ENCODE measurements at places on chromosomes 11 and 22.

DNA sequence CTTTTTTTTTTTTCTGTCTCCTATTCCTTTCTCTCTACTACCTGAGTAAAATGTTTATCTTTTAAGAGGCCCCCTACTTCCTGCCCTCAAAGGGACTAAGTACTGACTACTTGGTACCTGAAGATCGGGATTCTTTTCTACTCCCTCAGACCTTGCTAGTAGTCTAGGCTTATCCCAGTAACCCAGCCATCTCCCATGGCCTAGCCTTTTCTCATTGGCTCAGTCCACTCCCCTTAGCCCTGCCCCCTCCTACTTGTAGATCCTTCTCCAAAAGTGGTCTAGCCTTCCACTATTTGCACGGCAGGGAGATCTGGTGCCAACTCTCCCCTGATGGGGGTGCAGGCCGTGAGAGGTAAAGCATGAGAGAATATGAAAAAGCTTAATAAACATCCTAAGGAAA, 133.7 kb downstream of the RCN1 start:
- no peak for DNase-seq

GRCh38 chr11:35541621-35542375, 16.4 kb upstream of the PAMR1 start:
- no peak for DNase-seq

DNA sequence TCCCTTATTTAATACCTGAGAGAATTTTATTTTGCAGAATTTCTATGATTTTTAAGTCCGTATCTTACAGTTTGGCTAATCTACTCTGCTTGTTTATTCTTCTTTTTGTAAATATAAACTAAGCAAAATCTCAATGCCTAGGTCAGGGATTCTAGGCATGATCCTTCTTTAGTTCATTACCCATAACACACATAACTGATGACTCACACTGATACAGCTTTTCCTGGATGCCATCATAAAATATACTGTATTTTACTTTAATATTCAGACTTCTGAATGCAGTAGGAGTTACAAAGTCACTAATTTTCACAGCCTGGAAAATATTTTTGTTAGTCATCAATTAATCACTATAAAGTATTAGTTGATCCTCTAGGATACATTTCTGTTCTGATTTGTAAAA, 898.2 kb upstream of the RAG2 start:
- DNase-seq: no peak

DNA sequence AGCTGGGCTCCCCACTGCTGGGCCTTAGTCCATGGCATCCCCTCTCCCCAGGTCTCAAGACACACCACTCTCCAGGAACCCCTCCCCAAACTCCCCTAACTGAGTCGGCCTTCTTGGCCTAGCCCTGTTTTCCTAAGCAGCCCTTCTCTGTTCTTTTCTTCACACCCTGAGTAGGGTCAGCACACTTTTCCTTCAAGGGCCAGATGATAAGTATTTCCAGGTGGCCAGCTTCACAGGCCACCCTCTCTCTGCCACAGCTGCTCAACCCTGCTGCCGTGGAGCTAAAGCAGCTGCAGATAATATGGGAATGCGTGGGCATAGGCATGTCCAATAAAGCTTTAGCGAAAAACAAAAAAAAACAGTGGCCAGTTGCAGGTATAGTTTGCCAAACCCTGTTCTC, 24.1 kb downstream of the DGCR2 start:
- DNase-seq: no peak

GRCh38 chr11:24588081-24588480, 91.2 kb downstream of the LUZP2 start:
- DNase-seq: no peak

DNA sequence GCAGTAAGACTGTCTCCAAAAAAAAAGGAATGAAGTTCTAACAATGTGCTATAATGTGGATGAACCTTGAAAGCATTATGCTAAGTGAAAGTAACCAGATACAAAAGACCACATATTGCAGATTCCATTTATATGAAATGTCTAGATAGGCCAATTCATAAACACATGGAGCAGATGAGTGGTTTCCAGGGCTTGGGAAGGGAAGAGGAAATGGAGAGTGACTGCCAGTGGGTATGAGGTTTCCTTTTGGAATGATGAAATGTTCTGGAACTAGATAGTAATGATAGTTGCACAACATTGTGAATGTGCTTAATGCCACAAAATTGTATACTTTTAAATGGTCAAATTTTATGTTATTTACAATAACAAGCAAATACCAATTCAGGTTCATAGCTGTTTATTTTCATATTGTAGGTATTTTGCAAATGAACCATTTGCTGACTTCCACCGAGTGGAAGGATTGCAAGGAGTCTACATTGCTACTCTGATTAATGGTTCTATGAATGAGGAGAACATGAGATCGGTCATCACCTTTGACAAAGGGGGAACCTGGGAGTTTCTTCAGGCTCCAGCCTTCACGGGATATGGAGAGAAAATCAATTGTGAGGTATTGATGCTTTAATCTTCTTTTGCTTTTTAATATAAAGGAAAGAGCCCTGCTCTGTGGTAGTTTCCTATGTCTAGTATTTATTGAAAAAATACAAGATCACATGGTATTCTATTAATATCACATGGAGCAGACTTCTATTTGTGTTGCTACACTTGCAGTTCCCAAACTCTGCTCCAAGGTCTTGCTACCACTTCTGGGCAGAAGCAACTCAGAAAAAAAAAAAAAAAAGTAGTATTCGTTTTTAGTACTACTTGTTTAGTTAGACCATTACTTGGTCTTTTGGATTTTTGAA, 67.7 kb upstream of the SORL1-AS1 start:
- DNase-seq: no peak

- no peak for DNase-seq
Measured at GRCh38 chr11:76831686-76832310, 28.9 kb upstream of the ACER3 start.

GRCh38 chr11:122046846-122047245, 69.2 kb downstream of the BLID start:
- no peak for DNase-seq

GRCh38 chr11:119794756-119795155, 65.8 kb upstream of the NECTIN1 start:
- no peak for DNase-seq

- DNase-seq: no peak
Measured at GRCh38 chr22:37546437-37547250, 13.6 kb upstream of the CDC42EP1 start.

- no peak for DNase-seq
Measured at GRCh38 chr11:46896719-46897406, 21.5 kb downstream of the LRP4 start.

GRCh38 chr11:118530683-118531596, at the start of gene TMEM25:
TMEM25 (plus strand) TSS chr11:118531192; CDS start chr11:118531802, 610 bp downstream.
- peak; percentile 68 for DNase-seq

DNA sequence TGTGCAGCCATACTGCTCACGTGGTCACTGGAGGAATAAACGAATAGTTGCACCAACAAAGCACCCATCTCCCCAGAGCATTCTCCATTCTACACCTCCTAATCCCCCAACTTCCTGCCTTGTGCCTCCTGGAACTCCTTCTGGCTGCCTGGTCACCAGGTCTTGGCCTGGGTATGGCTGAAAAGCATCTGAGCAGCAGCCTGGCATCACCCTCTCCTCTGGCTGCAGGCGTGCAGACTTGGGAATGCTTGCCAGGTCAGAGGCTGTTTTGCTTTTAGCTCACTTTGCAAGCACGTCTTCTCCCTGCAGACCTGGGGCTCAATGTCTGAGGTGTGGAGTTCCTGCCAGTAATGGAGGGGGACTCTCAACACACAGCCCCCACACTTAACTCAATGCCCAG, 33.3 kb upstream of the KCNJ11 start:
- DNase-seq: no peak

GRCh38 chr11:78449866-78450265, 32.2 kb upstream of the GAB2 start:
- no peak for DNase-seq

GRCh38 chr11:464316-464715, 14.2 kb downstream of the PTDSS2 start:
- no peak for DNase-seq

GRCh38 chr11:93482556-93482955, 60.6 kb downstream of the SMCO4 start:
- no peak for DNase-seq

DNA sequence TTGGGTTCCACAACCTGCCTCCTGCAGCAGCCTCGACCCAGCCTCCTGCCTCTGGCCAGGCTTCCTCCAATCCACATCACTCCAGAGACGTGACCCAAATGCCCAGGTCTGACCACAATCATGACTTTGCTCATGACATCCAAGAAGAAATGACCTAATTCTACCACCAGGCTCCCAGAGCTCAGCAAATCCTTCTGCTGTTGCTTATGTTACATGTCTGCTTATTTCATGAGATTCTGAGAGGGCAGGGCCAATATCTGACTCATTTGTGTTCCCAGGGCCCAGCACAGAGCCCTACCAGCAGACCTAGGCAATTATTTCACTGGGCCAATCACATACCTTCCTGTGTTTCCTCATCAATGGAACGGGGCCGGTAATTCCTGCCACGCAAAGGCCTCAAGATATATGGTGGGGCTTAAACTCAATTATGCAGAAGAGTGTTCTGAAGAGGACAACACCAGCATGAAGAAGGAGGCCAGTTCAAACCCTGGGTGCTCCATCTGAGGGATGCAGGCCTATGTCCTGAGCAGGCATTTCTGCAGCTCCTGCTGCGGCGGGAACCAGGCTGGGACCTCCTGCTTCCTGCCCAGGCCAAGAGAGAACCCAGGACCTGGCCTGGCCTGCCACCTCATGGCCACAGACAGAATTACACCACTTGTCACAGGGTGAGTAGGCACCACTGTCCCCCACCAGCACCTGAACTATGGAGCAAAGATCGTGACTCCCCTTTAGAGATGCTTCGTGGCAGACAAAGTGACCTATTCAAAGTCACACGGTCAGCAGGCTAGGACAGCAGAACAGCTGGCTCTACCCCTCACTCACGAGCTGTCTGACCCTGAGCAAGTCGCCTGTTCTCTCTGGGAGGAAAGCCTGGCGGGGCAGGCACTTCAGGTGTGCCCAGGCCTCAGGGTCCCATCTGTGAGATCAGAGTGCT, 5.9 kb downstream of the CENPM start:
- peak; percentile 85 for DNase-seq

DNA sequence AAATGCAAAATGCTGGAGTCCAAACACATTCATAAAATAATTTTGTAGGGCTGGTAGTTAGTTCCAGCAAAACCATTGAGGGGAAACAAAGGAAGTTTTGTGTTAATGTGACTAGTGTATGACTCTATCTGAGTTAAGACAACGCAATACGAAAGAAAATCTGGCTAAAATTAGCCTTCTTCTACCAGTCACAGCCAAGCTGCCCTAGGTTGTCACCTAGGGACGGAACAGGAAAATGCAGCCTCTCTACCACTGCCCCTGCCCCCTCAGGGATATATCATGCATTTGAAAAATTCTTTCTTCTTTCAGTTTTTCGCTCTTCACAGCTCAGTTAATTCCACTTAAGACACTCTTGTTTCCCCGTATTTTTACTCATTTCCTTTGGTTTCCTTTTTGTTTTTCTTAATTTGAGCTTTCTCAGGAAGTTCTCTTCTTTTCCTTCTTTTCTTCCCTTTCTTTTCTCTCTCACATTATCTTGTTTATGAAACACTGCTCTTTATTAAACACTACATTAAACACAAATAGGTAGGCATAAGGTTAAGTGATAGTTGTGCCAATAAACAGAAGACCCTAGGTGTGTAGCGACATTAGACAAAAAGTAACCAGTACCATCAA, 30.6 kb downstream of the KIRREL3 start:
- DNase-seq: no peak

DNA sequence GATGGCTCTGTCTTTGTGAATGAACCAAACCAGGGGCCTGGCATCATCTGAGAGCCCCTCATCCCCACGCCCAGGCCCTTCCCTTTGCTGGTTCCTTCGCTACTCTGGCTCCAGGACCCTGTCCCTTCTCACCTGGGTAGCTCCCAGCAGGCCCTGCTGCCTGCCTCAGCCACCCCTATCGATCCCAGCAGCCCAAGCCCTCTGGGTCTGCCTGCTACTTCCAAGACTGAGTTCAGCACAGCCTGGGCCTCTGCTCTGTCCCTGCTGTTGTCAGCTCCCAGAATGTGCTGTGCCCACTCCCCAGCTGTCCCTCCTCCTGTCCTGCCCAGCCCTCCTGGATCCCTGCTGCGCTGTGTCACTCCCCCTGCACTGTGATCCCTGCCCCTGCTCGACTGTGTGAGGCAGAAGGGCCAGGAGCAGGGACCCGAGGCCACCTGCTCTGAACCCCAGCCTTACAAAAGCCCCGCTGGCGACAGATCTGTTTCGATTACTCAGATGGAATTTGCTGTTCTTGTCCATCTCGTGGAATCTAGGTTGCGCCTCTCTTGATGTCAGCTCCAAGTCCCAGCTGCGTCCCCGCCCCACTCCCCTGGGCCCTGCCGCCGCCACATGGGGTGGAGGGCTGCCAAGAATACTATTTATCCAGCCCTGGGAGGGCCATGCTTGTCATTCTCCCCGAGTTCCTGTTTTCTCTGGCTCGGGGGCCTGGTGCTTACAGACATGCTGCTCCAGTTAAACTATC, 13.0 kb downstream of the MRPL21 start:
- no peak for DNase-seq

- DNase-seq: no peak
Measured at GRCh38 chr11:67291481-67292381, 2.6 kb downstream of the ANKRD13D start.

GRCh38 chr11:131686836-131687235, 316.4 kb downstream of the NTM start:
- DNase-seq: no peak

GRCh38 chr11:129696309-129696989, 119.2 kb upstream of the TMEM45B start:
- no peak for DNase-seq

DNA sequence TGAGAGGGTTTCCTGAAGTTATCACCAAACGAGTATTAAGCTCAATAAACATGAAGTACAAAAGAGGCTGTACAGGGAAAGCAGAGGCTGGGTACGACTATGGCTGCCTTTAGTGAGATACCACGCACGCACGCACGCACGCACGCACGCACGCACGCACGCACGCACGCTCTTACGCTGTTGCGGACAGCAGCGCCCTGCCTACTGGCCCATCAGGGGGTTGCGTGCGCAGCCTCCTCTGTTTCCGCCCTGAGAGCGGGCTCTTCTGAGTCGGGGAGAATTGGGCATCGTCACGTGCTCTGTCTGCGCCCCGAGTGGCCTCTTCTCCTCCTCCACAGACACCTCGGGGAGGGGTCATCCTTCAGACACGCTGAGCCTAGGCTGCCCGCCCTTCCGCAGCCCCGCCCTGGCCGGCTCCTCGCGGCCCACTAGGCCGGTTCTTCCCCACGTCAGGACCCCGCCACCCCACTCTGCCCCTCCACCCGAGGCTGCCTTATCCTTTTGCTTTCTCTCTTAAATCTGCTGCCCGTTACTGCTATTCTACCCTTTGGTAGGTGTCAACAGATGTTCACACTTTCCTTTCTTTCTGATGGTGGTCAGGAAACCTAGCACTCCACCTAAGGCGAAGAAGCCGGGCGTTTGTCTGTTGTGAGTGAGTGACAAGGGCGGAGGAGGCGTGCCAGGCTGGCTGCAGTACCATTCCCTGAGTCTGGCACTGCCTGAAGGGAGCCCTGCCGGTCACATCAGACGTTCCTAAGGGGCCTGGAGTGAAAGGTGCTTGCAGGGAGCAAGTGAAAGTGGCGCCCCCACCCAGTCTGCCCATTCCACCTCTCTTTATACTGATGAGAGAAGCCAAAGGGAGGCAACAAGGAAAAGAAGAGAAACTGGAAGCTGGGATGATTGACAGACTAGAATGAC, 300.4 kb upstream of the B3GAT1 start:
- DNase-seq: no peak
